C1 segment of cervical spinal cord (tissue), 14 donors: ENCODE measurements at places on chromosomes 5 and 9.

DNA sequence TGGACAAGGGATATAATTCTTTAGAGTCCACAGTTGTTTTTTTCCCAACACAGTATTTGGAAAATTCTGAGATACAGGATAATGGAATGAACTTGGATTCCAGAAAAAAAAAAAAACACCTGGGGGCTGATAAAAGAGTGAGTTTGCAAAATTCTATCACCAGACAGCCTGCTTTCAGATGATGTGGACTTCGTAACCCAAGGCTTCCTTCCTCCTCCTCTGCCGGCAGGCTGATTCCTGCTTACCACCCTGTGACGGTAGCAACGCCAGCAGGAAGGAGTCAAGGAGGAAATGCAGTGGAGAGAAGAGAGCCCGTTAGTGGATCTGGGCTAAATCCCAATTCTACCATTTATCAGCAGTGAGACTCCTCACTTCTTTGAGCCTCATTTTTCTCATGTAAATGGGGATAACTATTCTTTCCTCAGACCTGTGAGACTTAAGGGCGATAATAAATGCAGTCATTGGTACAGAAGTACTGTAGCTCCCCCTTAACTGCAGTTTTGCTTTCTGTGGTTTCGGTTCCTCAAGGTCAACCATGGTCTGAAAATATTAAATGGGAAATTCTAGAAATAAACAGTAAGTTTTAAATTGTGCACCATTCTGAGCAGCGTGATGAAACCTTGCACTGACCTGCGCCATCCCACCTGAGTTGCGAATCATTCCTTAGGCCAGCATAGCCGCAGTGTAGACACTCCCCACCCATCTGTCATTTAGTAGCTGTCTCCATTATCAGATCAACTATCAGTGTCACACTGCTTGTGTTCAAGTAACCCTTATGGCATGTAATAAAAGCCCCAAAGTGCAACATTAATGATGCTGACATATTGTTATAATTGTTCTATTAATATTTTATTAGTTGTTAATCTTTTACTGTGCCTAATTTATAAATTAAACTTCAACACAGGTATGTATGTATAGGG lies 71.4 kb downstream of the DCP2 start:
- DNase-seq = no peak

GRCh38 chr5:3221432-3221831 lies 374.2 kb upstream of the IRX1 start:
- no peak for DNase-seq

DNA sequence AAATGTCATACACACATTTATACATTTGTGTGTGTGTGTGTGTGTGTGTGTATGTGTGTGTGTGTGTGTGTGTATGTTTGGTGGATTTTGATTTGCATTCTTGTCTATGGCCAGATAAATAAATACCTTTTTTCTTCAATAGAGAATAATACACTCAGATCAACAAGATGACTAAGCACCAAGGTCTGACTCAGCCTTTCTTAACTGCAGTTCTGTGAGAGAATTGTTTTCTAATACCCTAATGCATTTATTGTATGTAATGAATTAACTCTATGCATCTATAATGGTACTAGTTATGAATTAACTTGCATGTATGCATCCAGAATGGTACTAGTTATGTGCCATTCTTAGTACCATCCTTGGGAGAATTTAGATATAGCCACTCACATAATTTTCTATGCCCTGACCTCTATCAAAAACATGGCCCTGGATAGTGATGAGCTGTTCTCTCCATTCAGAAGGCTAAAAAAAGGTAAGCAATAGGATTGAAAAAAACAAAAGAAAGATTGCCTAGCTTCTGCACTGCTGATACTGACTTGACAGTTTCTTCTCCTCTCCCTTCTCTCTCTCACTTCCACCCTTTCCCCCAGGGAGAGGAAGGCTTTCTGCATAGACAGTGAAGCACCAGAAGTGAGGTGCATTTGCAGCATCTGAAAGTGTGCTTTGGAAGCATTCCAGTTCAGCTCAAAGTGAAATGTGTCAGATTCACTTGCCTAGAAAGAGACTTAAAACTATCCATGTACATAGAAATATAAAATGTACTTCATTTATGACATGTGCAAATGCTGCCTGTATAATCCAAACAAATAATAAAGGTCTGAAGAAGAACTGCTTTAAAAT lies 55.1 kb upstream of the CCDC112 start:
- no peak for DNase-seq

- DNase-seq = no peak
These were observed 63.2 kb downstream of the ANKRD55 start for GRCh38 chr5:56169949-56170348.

GRCh38 chr9:77257275-77257674 lies 79.9 kb downstream of the VPS13A start:
- DNase-seq = no peak

- DNase-seq = no peak
These were observed 7.0 kb downstream of the ASS1 start for GRCh38 chr9:130451509-130452388.

DNA sequence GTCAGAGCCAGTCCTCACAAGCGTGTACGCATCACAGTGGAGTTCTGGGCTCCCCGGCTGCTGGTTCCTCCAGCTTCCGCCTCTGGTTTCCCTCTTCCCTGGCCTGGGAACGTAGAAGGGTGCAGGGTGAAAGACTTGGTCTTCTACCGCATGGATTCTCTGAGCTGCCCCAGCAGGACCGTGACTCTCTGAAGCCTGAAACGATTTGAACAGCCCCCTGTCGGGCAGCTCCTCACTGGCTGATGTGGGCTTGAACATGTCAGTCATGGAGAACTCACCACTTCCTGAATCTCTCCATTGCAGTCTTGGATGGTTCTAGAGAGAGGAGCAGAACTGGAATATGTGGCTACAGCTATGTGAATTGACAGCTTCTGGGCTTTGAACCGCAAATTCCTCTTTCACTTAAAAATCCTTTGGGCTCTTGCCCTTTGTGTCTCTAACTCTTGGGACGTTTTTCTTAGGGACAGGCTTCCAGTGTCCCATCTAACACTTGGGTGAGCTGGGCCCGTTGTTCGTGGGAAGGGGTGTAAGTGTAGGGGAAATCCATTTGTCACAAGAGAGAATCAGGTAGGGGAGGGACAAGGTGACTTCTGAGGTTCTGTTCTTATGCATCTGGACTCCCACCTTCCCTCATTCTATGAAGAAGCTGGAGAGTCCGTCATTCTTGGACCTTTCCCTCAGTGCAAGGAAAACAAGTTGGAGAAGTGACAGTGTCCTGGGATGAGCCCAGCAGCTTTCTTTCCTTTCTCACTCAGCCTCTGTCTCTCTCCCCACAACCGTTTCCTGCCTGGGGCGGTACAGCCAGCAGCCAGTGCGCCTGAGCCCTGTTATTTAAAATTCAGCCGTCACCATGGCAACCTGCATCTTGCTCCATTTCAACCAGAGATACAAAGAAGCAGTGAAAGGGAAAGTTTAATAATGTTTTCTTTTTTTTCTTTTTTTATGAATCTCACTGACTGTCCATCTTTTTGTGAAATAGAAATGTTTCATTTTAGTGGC lies 84.7 kb downstream of the PTTG1 start:
- no peak for DNase-seq

- no peak for DNase-seq
These were observed 54.0 kb downstream of the CCDC171 start for GRCh38 chr9:15606643-15607472.

DNA sequence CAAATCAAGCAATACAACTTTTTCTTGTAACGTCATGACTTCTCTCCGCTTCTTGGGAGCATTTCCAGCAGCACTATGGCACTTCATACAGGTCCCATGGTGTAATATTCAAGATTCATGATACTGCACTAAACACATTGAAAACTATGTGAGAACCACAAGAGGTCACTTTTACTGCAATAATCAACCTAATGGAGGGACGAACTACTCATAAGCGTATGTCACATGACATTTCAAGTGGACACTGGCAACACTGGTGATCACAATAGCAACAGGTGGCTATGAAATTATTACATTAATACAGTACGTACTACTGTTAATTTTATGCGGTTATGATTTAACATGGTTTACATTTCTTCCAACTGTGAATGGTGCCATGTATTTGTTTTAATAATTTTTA lies 78.6 kb upstream of the TBC1D9B start:
- DNase-seq = no peak

- no peak for DNase-seq
These were observed 532.2 kb upstream of the WWC1 start for GRCh38 chr5:167759057-167759821.

- no peak for DNase-seq
These were observed 104.8 kb upstream of the RAD23B start for GRCh38 chr9:107178293-107178692.

DNA sequence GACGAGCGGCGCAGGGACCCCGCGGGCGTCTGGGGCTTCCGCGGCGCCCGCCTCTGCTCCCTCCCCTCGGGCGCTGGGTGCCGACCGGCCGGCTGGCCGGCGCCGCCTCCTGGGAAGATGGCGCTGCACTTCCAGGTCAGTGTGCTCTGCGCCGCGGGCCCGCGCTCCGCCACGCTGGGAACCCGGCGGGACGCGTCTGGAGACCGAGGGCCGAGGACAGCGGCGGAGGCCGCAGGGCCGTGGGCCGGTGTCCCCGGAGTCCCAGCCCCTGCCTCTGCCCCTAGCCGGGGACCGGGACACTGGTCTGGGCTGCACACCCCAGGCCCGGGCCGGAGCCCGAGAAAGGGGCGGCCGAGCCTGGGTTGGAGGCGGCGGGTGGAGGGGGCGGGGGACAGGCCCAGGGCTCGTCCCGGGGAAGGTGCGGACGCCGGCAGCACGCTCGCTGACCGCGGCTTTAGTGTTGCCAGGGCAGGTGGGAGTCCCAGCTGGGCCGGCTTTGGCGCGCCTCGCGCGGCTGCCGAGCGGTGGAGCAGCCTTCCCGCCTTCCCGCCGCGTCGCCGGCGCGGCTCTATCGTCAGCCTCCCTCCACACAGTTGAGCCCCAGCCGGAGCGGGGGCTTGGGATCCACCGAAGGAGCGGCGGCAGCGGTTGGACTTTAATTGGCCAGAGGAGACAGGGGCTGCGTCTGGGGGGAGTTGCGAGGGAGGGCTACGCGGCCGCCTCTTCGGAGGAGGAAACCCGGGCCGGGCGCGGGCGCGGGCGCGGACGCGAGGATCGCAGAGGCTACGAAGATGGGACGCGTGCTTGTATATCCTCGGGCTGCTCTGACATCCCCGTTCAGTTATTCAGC lies at the start of gene RANBP17:
Gene RANBP17, plus strand, starts transcription at position 102 of the 850 bp plus-strand sequence.
- no peak for DNase-seq

GRCh38 chr5:149141957-149142851 lies 911 bp downstream of the ABLIM3 start:
- peak; percentile 51 for DNase-seq

DNA sequence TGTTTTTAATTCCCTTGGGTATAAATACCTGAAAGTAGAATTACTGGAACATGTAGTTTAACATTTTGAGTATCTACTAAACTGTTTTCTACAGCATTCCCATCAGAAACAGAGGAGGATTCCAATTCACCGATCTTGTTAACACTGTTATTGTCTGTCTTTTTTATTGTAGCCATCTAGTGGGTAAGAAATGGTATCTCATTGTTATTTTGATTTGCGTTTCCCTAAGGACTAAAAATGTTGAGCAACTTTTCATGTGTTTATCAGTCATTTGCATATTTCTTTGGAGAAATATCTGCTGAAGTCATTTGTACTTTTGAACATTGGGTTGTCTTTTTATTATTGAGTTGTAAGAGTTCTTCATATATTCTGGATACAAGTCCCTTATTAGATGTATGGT lies 135.2 kb upstream of the NFIL3 start:
- no peak for DNase-seq

- no peak for DNase-seq
These were observed 11.0 kb upstream of the PCDHB15 start for GRCh38 chr5:141234109-141234667.

DNA sequence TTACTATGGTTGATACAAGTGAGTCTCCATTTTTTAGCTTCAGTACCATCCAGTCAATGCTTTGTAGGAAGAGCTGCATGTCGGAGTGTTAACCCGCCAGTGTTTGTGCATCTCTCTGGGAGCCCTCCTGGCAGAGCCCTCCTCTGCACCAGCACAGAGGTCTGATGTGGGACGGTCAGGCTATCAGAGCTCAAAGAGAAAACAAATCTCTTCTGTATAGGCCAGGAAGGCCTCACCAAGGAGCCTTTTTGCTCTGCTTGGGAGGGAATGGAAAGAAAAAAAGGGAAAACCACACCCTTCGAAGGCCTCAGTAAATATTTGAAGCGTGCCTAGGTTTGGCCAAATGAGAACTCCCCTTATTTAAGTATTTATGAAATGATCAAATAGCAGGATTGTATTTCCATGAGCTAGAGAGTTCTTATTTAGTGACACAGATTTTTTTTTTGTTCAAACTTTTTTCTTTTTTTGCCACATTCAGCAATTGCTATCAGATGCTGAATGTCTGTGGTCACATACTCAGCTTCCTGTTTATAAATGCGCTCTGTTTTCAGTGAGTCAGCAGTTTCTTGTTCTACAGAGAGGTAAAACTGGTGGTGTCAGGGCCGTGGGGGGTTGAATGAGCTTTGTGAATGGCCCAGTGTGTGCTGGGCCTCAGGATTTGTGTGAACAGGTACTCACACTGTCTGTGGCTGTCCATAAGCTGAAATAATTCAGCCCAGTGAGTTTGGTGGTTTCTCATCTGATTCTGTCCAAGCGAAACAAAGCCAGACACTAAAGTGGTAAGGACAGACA lies 226.6 kb downstream of the SNX18 start:
- DNase-seq = no peak

DNA sequence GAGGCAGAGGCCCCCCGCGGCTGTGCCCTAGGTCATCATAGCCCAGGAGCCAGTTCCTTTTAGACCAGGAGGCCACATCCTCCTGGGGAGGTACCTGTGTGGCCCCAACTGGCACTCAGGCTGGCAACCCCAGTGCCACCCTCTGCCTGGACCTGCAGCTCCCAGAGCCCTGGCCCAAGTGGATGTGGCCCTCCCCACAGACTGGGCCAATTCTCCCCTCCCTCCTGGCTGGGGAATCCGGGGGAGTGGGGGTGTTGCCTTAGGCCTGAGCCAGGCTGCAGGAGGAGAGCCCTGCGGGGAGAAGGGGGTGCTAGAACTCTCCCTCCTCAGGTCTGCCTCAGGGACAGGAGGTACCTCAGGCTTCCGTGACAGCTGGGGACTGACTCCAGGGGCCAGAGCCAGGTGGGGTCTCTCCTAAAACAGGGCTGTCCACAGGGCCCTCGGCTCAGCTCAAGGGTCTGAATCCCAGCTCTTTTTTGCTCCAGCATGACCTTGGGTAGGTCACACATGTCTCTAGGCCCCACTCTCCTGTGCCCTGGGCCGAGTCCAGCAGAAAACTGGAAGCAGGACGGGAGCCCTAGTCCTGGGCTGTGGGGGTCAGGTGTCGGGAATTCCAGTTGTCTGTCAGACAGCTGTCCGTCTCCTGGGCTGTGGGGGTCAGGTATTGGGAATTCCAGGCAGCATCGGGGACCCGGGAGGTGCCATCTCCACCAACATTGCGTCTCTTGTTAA lies 9.6 kb downstream of the DNLZ start:
- no peak for DNase-seq

DNA sequence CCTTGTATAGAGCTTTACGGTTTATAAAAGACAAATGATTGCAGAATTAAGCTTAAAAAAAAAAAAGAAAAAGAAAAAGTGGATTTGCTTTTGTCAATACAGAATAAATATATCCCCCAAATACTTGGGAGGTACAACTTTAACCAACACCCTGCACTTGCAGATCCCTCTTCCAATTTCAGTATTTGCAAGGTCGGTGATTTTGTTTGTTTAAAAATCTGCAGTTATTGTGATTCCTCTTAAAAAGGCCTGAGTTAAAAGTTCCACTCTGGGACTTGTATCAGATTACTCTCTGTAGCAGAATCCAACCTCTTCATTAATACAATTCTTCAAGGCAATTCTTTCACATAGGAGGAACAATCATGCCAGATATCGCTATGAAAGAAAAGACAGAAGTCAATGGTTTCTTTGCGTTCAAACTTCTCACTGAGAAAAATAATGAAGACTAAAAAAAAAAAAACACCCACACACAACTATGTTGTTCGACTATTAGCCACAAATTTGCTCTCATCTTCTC lies 400.9 kb downstream of the EBF1 start:
- DNase-seq = no peak
